ENCODE measurements at places on chromosomes 3 and 15.

- peak; percentile 74 for DNase-seq
Observed at GRCh38 chr3:45100981-45101407, 45.2 kb downstream of the CDCP1 start.

DNA sequence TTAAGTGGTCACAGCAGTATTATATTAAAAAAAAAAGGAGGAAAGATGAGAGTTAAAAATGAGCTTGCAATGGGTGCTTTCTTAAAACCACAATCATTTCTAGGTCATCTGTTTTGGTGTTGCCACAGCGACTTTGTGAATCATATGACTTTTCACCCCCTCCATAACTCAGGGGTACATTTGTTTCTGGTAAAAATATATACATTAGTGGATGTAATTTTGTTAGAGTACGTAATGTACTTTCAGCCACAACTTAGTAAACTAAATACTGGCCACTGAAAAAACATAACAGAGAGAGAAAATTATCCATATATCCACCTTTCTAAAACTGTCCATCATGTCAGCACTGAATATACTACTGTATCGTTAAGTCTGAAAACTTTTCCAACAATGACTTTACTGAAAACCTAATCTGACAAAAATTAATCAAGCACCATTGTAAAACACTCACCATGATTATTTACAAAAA, 3.4 kb downstream of the ANKRD28 start:
- no peak for DNase-seq

DNA sequence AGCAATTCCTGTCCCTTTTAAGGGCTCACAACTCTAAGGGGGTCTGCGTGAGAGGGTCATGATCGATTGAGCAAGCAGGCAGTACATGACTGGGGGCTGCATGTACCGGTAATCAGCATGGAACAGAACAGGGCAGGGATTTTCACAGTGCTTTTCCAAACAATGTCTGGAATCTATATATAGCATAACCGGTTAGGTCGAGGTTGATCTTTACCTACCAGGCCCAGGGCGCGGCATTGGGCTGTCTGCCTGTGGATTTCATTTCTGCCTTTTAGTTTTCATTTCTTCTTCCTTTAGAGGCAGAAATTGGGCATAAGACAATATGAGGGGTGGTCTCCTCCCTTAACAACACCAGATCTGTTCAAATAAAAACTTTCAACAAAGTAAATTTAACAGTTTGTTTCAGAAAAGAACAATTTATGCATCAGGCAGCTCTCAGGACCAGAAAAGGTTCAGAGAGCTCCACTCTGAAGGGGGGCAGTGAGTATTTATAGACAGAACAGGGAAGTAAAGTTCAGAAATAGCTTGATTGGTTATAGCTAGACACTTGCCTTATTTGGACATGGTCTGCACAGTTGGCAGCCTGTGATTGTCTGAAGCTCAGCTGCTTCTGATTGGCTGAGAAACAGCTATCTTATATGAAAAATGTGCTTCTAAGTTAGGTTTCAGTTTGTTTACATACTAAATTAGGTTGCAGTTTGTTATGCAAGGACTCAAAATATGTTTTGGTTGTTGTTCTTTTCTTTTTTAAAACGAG, 17.2 kb upstream of the B4GALT4 start:
- DNase-seq, result peak; percentile 46

- DNase-seq, result no peak
Observed at GRCh38 chr15:40272485-40273056, 10.3 kb downstream of the ANKRD63 start.

DNA sequence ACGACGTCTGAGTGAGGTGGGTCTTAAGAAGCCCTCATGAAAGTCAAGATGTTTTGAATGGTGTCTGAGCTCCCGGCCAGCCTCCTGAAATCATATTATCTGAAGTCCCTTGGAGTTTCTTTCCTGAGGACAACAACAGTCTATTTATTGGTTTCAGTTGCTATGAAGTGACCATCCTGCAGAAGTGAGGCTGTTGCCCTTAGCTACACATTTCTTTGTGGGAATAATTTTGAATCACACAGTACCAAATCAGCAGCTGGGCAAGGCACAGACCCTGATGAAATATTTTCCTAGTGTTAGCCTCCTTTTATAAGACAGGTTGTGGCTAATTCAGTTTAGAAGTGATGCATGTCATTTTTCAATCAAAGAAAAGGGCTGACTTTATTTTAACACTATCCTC, 220.7 kb upstream of the AZI2 start:
- DNase-seq, result no peak

DNA sequence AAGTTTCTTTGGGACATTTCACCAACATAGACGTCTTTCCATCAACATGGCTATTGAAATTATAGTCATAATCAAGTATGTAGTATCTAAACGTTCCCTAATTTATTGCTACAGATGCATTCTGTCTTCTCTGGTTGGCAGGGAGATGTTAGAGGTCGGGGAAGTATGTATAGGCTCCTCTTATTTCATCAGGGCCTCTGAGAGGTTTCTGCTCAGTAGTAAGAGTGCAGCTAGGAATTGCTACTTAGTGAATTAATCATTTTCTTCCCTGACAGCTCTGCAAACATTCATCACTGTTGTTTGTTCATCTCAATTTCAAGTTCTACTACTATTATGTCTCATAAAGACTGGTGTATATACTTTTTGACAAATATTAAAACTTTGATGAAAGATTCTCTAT, 309.7 kb upstream of the NR2F2 start:
- no peak for DNase-seq

DNA sequence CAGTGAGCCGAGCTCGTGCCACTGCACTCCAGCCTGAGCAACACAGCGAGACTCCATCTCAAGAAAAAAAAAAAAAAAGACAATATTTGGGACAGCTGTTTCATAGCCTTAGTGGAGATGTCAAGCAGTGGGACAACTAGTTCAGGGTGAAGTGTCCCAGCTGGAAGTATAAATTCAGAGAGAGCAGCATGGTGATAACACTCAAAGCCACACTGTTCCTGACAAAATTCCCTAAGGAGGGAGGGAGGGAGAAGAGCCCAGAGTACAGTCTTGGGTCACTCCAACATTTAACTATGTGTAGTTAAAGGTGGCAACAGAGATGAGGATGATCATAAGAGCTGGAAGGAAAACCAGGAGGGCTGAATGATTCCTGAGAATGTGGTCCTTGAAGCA, 21.1 kb upstream of the IP6K2 start:
- DNase-seq, result no peak

- no peak for DNase-seq
Observed at GRCh38 chr15:47349179-47349578, 368.1 kb upstream of the SEMA6D start.

DNA sequence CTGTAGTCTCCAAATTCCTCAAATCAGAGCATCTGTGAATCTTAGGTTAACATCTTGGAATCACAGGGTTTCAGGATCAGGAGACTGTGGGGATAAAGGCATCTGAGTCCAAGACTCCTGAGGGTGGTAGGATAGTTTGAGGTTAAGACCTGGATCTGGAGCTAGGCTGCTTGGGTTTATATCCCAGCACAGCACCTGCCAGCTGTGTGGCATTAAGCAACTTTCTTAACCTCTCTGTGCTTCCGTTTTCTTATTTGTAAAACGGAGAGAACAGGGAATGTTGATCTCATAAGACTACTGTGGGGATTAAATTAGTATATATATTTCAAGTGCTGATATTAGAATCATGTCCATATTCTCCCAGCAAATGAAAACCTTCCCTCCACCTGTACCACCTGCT, 33.6 kb downstream of the WNT7A start:
- DNase-seq, result no peak

- no peak for DNase-seq
Observed at GRCh38 chr15:68829068-68829467, 8.4 kb upstream of the ANP32A start.

DNA sequence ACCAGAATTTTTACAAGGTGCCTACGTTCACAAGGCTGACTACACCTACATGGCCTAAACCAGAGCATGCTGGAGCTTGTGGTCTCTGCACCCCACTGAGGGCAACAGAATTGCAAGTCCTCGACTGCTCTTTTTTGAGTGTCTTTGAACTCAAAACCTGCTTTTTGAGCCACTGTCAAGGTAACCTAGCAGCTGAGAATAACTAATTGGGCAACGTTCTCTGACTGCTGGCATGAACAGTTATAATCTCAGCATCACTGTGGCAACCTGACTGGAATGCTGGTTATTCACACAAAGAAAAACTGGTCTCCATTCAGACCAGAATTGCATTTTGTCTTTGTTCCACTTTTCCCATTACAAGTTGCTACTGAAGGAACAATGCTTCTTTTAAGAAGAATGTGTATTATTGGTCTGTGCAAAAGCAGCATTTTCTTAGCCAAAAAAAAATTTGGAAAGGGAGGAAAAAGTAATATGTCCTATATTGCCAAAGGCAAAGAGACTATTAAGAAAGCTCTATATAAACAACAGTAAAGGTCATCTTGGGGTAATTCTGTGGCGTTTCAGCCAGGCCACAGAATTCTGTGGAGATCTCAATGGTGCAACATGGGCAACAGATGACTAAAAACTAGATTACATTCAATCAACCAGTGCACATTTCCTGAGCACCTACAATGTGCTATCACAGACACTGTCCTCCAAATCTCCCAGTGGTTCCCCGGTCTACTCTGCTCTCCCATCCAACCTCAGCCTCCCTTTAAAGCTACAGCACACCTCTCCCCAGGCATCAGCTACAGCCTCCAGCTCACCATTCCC, 76.8 kb downstream of the TNIK start:
- DNase-seq, result no peak

- DNase-seq, result no peak
Observed at GRCh38 chr3:126880901-126881300, 102.0 kb upstream of the PLXNA1 start.

DNA sequence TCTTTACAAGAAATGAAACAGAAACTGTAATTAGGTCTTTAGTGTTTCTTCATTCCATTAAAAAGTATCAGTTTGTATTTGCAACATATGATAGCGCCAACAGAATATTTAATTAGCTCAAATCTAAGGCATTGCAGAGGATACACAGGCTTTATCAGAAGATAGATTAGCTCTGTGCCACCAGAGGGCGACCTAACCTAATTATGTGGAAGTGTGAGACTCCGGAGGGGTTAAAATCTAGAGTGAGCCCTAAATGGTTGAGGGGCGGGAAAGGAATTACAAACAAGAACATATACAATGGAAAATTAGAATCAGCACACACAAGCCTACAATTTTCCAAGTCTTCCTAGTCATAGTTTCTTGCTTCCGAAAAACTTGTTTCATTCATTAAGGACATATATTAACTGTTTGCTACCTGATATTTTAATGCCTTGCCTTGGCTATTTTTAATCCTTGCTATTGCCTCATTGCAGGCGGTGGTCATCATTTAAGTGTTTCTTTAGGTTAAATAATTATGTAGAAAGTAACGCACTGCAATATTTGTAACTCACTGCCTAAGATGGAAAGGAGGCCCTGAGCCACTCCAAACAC, 18.0 kb upstream of the RYR3 start:
- peak; percentile 39 for DNase-seq

- DNase-seq, result peak; percentile 98
Observed at GRCh38 chr3:36707623-36708409, 56.5 kb downstream of the DCLK3 start.

GRCh38 chr15:62749036-62749815, 293.3 kb upstream of the TPM1 start:
- no peak for DNase-seq

DNA sequence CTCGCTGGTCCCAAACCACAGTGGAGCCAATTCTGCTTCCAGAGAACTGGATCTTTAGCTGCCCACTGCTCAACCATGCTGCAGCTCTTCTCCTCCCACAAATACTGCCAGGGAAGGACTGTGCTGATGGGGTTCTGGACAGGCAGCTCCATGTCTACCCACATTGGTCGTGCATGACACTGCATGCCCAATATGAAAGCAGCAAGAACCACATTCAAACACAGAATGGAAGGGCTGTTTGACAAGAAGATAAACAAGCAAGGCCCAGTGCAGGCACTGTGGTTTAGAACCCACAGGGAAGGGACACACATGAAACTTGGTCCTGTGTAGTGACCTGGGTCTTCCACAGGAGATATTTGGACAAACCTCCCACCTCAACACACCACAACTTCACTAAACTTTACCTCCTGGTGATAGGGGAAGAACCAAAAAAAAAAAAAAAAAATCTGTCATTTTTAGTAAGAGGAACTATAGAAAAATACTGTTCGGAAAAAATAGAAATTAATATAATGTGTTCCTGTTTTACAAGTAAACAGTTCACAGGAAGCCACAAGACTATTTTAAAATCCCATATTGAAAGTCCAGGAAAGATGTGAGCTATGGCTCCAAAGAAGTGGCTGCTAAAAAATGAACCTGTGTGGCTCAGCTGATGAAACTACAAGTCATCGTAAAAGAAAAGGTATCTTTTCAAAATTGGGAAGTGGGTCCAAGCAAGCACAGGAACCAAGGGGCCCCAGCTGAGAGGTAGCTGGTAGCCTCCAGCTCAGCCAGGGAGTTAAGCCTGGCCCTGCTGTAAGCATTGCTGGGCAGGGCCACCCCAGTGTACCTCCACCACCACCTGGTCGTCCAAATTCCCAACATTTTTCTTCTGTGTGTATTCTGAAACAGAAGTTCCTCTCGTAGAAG, 77.7 kb upstream of the ACAN start:
- no peak for DNase-seq

- DNase-seq, result peak; percentile 35
Observed at GRCh38 chr3:141498598-141499223, 11.9 kb downstream of the RASA2 start.

GRCh38 chr3:65867463-65868210, 171.1 kb downstream of the MAGI1 start:
- DNase-seq, result no peak

DNA sequence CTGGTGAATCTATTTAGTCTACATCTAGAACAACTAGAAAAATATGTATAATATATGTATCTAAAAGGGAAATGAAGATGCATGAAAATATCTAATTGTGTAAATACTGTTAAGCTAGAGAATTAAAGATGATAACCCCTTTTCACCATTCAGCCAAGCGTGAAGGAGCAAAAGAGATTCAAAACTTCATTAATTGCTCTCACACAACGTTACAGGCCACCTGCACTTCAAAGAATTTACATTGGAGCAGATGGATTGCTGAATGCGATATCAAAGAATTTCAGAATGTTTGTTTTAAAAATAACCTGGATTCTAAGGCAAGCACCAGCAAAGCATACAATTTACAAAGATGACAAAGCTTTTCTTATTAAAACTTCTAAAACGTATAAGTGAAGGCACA, 243.2 kb downstream of the ROBO2 start:
- no peak for DNase-seq

DNA sequence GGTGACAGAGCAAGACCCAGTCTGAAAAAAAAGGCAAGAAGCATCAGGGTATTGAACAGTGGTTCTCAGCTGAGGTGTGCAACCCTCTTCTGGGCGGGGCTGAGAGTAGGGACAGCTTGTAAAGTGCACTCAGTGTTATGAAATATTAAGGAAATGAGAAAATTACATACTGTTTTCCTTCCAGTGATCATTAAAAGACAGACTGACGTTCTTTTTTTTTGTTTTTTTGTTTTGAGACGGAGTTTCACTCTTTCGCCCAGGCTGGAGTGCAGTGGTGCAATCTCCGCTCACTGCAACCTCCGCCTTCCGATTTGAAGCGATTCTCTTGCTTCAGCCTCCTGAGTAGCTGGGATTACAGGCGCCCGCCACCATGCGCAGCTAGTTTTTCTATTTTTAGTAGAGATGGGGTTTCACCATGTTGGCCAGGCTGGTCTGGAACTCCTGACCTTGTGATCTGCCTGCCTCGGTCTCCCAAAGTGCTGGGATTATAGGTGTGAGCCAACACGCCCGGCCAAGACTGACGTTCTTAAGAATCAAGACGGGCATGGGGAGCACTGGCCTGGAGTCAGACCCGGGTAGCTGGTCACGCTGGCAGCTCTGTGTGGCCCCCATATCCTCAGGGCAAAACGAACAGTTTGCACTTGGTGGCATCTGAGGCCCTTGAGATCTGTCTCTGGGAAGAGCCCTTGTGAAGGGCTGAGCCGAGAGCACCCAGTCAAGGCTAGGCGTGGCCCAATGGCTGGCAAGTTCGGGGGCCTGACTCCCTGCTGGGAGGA, 11.4 kb downstream of the MAN2A2 start:
- DNase-seq, result no peak
